H1 (cell line): ENCODE measurements at places on chromosomes 7 and 10. TPM values are rescaled to one million over a fixed set of nuclear protein-coding genes. Genes with fewer than 3 reads are reported as not detected.

- DNase-seq: no peak
Observed at GRCh38 chr7:153091477-153091876, 331.9 kb downstream of the ACTR3B start.

CXCL12 gene
- 48.0 and 51.4 TPM in 2 replicates for total RNA-seq

- no peak for DNase-seq
Observed at GRCh38 chr10:46541735-46542566, 14.5 kb downstream of the GPRIN2 start.

ANXA8 gene
- total RNA-seq: not detected in 2 replicates

DNA sequence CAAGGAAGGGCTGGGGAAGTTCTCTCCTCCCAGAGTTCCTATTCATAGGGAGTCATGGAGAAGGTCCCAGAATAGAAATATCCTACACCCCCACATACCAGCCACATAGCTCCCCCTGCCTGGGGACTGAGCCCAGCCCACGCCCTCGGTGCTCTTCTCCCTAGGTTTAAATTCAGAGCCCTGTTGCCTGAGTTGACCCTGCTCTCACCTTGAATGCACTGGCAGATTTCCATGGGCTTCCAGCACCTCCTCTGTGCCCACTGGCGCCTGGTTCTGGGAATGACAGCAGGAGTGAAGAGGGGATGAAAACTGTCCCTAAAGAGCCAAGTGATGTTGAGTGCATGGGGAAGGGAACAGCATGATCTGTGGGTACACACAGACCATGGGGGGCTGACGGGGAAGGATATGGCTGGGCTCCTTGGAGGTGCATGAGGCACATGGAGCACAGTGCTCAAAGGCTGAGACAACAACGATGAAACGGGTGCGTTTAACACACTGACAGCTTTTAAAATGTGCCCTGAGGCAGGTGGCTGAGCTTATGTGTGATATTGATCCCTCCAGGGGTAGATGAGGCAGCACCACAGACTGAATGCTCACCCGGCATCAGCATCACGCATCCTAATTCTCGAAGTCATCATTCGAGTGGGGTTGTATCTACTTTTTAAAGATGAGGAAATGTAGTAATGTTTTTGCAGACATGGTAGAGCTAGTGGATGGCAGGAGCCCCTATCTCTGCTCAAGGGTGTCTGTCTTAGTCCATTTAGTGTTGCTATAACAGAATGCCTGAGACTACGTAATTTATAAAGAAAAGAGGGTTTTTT is 53.7 kb upstream of the IGFBP3 start:
- DNase-seq: no peak

DNA sequence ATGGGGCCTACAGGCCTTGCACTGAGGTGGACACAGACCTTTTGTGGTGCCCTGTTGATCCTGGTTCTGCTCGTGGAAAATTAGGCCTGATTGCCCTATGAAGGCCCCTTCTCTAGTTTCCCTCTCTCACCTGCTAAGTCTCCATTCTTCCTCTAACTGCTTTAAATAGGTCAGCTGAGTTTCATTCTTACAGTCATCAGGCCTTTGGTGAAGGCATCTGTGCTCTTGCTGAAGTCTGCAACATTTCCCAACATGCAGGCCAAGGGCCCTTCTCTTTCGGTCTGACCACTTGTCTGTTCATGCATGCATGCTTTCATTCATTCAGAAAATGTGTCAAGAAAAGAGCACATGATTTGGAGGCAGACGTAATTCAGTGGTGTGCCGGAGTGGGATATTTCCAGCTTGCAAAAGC is 244.0 kb downstream of the BUB3 start:
- no peak for DNase-seq
